Fibroblast of skin of left quadriceps (primary cell): ENCODE measurements at places on chromosomes 5 and 9.

GRCh38 chr9:114383521-114384231 is 4.1 kb downstream of the AKNA start:
- DNase-seq = peak; percentile 49

DNA sequence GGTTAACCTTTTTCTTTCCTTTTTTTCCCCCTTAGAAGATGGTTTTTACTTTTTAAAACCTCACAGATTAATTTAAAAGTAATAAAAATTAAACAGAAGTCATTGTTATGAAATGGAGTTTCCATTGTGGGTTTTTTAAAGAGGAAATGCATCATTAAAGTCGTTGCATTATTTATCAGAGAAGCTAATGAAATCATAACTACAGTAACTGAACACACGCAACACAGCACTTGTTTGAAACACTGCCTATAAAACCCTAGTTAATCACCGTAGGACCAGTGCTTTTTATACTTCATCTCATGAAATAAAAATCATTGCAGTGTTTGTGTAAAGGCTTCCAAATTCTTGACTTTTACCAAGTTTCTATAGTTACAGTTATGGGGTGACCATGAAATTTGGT is 82.4 kb upstream of the NTRK2 start:
- DNase-seq = no peak

GRCh38 chr9:20244271-20244670 is 378.0 kb downstream of the MLLT3 start:
- DNase-seq = no peak

GRCh38 chr5:108516785-108517184 is 134.9 kb upstream of the FBXL17 start:
- DNase-seq = no peak

GRCh38 chr5:176693477-176693851 is 46.2 kb downstream of the TSPAN17 start:
- DNase-seq = no peak

GRCh38 chr9:112157961-112158360 is 17.1 kb downstream of the SUSD1 start:
- no peak for DNase-seq

DNA sequence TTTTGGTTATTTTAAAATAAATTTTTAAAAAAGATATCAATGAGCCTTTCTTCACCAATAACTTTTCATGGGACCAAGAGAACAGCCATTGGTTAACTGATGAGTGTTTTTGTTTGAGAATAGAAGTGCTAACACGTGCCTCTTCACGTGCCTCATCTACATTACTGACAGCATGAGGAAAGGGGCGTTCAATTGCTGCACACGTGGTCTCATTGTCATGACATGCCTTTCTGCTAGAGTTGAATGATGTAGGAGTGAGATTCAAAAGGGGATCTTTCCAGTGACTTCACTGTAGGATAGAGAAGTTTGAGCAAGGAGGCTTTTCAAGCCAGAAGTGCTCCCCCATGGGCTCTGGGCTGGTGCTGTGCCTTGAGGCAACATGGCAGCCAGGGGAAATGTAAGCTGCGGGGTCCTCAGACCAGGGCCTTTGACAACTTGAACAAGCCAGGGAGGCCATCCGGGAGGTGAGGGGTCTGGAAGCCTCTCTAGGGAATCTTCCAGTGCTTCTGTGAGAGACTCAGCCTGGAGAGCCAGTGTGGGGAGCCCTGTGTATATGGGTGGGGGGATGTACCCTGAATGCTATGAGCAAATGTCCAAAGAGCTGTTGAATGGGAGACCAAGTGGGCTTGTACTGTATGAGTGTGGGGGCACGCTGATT is 51.2 kb upstream of the FSTL4 start:
- no peak for DNase-seq

GRCh38 chr9:75054368-75055001 is 26.4 kb upstream of the CARNMT1 start:
- peak; percentile 64 for DNase-seq

DNA sequence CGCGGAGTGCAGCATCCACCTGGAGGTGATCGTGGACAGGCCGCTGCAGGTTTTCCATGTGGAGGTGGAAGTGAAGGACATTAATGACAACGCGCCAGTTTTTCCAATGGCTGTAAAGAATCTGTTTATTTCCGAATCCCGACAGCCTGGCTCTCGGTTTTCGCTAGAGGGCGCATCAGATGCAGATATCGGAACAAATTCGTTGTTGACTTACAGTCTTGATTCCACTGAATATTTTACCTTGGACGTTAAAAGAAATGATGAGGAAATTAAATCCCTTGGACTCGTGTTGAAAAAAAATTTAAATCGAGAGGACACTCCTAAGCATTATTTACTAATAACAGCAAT is 611 bp downstream of the PCDHA3 start:
- DNase-seq = no peak

GRCh38 chr9:109590966-109591365 is 92.9 kb upstream of the PTPN3 start:
- no peak for DNase-seq

- no peak for DNase-seq
These were observed 63.7 kb downstream of the GLIS3 start for GRCh38 chr9:4235871-4236804.

DNA sequence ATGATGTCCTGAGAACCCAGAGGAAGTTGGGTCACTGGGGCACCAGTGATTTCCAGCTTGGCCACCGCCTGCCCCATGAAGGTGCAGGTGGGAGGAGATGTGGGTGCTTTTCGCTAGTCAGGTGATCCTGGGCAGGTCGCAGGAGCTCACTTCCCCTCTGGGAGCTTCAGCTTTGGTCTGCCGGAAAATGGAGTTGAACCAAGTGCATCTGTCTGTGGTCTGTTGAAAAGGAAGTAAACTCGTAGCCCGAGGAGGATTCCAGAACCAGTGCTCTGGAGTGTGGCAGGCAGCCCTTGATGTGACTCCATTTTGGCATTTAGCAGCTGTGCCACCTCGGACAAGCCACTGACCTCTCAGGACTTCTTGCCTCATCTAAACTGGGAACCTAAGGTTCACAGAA is 81.8 kb upstream of the HRH2 start:
- no peak for DNase-seq

- DNase-seq = peak; percentile 51
These were observed 138.1 kb downstream of the ATPSCKMT start for GRCh38 chr5:10111571-10111970.

GRCh38 chr5:163967268-163967667 is 461.8 kb downstream of the MAT2B start:
- no peak for DNase-seq

GRCh38 chr9:101388507-101388993 is 3.7 kb upstream of the BAAT start:
- DNase-seq = no peak

- no peak for DNase-seq
These were observed 2.4 kb downstream of the MAP1B start for GRCh38 chr5:72109625-72110024.

DNA sequence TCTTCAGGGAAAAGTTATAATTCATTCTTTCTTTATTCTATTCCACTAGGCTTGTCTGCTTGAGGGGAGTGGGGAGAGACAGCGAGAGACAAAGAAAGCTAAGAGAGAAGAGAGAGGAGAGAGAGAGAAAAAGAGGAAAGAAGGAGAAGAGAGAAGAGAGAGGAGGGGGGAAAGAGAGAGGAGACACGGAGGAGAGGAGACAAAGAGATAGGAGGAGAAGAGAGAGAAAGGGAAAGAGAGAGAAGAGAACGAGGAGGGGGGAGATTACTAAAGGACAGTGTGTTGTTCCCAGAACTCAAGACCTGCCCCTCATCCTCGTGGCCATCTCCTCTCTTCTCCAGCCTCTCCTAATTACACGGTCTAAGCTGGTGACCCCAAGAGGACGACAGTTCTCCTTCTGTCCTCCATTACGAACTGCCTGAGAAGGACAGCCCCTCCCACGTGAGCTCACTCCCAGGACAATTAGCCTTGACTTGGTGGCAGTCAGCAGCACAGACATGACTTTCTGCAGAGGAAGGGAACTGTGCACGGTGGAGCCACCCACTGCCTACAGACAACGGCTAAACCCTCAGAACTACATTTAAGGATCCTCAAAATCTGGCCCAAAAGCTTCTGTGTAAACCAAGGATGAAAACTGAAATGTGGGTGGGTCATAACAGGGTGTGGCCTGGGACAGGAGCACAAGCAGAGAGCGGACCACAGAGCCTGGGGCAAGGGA is 99.1 kb downstream of the COL23A1 start:
- no peak for DNase-seq

GRCh38 chr9:137278061-137278701 is 655 bp downstream of the TOR4A start:
- no peak for DNase-seq

DNA sequence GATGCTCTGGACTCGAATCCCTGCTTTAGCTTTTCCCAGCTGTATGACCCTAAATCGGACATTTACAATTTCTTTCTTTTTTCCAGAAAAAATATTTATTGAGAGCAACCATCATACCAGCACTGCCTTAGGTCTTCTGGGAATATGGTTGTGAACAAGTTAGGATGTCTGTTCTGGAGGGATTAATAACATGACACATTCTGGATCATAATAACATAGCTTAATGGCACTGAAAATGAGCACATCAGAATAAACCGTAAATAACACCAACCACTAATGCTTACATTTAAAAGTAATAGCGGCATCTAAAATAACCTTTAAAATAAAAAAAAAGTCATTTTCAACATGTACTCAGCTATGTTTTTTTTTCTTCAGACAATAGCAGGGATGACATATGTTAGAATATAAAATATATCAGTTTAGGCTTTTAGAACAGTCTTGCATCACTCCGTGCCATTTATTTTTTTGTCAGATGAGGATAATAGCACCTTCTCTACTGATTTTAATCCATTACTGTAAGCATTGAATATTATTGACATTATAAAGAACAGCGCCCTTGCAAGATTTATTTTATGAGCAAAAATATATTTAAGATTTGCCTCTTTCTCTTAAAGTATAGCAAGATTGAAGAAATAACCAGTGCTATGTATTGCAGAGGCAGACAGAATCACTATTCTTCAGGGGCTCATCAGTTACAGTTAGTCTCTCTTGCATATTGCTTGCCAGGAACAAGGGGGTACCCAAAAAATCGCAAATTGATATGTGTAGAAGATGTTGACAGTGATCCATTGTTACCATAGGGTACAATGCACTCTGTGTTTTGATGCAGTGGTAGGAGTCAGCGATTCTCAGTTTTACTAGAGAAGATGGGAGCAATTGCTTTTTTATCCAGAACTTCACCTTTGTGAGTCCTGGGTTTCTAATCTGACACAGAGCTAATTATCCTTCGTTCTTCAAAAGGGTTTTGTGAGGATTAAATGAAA is 168.4 kb upstream of the NR3C1 start:
- DNase-seq = no peak

DNA sequence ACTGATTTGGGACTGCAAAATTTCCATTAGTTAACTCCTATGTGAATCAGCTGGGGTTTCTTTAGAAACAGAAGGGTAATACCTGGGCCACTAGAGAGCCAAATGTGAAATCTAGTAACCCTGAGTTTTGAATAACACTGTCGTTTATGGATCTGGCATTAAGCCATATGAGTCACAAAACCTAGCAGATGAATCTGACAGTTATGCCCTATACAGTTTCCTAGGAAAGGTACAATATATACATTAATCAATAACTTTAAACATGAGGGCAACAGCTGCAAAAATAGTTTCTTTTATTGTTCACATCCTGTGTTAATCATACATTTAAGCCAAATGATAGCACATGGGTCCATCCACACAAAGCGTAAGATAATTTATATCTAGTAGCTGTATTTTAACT is 56.9 kb downstream of the PAM start:
- peak; percentile 67 for DNase-seq
